ENCODE measurements at places on chromosomes 3 and 15.

- DNase-seq = no peak
Measured at GRCh38 chr3:43180027-43180426, 74.1 kb upstream of the POMGNT2 start.

DNA sequence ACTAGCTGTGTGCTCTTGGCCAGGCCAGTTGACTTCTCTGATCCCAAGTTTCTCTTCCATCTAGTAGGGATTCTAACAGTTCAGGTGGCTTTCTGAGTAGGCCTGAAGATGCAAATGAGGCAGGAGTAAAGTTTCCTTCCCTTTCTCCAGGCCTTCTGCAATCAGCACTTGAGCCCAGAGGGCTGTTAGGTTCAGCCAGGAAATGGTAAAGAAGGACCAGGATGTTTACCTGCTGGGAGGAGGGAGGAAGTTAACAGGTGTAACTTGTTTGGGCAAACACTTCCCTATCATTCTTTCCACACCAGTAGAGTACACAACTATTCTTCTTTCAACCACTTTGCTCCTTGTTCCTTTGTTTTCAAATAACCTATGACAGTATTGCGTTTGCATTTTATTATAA lies 13.3 kb upstream of the TNFSF10 start:
- no peak for DNase-seq

DNA sequence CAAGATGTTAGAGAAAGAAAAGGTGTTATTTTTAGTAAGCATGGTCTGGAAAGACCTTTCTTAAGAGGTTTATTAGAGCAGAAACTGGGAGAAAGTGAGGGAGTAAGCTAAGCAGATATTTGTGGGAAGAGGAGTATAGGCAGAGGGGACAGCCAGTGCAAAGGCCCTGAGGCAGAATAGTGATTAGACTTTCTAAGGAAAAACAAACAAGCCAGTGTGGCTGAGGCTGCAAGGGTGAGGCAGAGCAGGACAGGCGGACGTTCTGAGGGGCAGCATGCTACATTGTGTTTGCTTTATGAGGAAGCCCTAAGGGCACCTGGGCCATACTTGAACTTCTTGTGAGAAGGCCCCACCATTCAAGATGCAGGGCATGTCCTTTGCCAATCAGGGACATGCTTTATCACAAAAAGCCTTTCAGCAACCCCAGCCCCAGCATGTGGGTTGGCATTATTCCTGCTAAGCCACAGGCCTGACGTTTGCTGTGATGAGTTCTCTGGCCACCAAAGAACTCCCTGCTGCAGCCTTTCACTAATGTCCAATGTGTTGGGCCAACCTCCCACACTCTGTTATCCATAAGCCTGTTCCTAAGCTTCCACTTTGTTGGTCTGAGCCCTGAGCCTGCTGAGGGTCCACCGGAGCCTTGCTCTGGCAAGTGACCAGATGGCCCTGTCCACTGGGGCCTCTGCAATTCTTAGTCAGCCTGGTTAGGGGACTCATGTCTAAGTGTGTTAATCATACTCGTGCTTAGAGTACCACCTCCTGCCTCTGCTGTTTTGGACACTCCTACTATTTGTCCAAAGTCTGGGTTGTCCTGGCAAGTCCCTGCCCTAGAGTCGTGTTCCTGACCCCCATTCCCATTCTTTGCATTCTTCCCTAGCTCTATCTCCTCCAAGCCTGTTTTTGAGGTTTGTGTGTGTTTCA lies 209.9 kb upstream of the CTNNB1 start:
- no peak for DNase-seq

GRCh38 chr15:72037321-72037720 lies 80.6 kb downstream of the MYO9A start:
- DNase-seq = no peak

DNA sequence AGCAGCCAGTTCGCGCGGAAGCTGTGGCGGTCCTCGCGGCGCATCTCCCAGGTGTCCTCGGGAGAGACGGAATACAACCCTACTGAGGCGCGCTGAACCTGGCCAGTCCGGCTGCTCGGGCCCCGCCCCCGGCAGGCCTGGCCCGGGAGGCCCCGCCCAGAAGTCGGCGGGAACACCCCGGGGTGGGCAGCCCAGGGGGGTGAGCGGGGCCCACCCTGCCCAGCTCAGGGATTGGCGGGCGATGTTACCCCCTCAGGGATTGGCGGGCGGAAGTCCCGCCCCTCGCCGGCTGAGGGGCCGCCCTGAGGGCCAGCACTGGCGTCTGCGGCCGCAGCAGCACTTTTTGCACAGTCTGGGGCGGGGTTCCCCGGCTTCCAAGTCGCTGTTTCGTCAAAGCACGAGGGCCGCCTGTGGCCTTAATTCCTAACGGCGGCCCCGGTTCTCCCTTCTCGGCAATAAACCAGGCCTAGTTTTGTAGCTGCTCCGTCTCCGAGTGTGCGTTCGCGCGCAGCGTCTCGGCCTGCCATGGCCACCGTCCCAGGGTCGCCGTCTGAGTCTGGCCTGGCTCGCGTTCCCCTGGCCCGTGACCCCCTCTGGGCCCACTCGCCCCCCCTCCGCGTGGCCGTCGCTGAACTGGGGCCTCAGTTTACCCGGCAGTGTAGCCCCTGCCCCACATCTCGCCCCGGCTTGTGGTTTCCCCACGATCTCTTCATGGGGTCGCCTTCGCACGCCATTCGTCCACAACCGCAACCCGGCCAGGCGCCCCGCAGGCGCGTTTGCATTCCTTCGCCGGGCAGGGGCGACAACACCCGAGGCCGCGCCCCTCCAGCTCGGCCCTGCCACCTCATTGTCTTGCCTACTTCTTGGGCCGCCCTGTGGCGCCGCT lies 30.0 kb downstream of the NBEAL2 start:
- DNase-seq = no peak
